ENCODE measurements at places on chromosomes 3 and 15.

DNA sequence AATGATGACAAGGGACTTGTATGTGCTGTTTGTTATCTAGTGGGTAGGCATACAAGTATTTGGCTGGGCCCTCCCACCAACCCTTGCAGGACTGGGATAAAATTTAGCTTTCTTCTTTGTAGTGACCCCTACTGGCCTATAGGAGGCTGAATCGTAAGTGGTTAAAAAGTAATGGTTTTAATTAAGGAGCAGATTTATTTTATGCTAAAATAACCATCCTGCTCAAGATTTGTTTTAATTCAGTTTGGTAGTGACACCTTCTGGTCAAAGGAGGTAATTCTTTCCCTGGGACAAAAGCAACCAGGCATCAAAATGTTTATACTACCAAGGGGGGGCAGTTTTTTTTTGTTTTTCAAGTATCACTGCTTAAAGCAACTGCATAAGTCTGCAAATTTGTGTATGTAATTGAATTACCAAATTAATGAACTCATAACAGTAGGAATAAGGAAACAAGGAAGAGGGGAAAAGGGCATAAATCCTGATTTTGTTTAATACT lies 70.7 kb downstream of the TOP2B start:
- no peak for DNase-seq

DNA sequence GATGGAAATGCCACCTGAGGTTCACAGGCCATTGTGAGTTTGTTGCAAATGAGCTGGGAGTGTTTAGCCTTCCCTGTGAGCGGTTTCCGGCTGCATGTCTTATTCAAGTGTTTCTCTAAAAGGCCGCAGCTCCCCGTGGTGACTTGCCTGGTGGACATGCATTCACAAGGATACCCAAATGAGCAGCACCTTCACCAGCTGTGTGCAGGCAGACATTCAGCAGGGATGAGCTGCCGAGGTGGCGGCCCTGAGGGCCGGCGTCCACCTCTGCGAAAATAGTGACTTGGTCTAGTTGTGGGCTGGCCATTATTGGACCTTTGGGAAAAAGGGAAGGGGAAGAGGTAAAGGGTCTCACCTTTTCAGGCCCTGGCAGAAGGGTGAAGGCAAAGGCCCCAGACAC lies 23.4 kb downstream of the SPSB4 start:
- no peak for DNase-seq

- DNase-seq = no peak
These were observed 20.0 kb upstream of the CRABP1 start for GRCh38 chr15:78320183-78320582.

- no peak for DNase-seq
These were observed 190.3 kb downstream of the XXYLT1 start for GRCh38 chr3:195080571-195081151.

DNA sequence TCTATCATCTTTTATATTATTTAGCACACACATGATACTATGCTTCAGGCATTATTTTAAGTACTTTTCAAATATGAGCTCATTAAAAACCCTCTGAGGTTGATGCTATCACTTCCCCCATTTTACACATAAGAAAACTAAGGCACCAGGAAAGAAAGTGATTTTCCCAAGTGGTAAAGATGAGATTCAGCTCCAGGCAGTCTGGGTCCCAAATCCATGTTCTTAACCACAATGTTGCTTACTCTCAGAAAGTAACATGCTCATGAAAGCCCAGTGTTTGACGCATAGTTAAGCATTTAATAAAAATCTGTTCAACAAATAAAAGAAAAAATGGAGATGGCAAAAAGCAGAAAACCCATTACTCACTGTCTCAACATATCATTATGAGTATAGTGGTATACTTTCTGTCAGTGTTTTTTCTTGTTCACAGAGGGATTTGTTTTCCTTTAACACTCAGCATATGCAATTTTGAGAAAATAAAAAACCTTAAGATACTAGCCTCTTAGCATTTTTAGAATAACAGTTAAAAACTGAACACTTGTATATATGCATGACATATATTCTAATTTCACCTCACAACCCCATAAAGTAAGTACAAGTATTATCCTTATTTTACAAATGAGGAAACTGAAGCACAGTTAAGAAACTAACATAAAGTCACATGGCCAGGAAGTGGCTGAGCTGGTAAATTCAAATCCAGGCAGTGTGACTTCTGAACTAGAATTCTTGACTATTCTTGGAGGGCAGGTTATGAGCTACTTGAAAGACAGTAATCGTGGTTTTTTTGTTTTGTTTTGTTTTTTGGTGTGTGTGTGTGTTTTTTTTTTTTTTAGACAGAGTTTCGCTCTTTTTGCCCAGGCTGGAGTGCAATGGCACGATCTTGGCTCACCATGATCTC lies 10.4 kb downstream of the PEAK1 start:
- DNase-seq = no peak

DNA sequence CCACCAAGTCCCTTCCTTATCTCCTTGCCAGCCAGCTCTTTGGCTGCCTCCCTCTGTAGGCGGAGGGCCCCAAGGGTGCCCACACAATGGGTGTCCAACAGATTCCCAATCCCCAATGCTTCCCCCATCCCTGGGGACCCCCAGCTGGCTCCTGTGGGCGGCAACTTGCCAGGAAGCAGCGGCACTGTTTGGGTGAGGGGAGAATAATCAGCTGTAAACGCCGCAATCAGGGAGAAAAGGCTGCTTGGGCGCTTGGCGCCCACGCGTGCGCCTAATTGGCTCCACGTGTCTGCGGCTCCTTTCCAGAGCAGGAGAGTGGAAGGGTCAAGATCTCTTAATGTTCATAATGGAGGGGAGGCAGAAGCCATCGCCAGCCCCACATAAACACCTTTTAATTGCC lies 67.9 kb upstream of the TMEM115 start:
- no peak for DNase-seq

GRCh38 chr3:146505516-146505915 lies 36.2 kb upstream of the PLSCR2 start:
- no peak for DNase-seq

DNA sequence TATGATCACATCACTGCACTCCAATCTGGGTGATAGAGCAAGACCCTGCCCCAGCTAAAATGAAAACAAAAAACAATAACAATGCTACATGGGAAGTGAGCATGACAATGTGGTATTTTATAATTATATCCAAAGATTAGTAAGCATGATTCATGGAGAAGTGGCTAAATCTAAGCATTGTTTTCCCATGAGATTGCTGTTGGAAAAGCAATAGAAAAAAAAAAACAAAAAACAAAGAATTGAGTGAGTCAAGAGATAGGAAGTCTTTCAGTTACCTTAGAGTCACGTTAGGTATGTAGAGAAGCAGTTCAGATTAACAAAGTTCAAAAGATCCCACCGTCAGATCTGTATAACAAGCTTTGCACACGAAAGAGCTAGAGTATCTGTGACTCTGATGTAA lies 210.3 kb upstream of the CNTN6 start:
- no peak for DNase-seq

DNA sequence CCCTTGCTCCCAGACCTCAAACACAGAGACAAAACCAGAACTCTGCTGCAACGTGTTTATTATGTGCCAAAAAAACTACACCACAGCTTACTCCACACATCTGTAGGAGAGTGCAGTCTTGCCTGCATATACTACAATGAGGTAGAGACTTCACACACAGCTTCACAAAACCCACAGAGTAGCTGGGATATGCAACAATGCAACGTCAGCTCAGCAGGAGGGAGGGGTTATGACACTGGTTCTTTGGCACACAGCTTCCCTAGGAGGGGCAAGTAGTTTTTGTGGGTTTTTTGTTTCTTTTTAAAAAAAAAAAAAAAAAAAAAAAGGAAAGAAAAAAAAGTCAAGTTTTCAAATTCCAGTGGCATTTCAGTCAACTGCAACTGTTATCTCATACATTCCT lies 2.9 kb upstream of the RPS17 start:
- DNase-seq = no peak

- no peak for DNase-seq
These were observed 174.0 kb downstream of the SUCNR1 start for GRCh38 chr3:152047465-152047864.

DNA sequence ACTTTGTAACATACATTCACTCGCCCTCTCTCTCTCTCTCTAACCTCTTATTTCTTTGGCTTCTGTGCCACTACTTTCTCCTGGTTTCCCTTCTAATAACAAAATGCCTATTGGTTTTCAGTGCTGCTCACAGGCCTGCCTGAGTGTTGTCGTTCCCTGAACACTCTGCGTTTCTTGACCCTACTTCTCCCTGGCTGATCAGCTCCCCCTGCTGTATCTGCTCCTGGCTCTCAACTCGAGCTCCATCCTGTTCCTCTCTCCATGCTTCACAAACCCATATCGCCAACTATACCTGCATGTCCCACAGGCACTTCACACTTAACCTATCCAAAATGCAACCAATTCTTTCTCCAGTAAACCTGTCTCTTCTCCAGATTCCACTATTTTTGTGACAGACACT lies 111.4 kb downstream of the OPA1 start:
- DNase-seq = no peak

DNA sequence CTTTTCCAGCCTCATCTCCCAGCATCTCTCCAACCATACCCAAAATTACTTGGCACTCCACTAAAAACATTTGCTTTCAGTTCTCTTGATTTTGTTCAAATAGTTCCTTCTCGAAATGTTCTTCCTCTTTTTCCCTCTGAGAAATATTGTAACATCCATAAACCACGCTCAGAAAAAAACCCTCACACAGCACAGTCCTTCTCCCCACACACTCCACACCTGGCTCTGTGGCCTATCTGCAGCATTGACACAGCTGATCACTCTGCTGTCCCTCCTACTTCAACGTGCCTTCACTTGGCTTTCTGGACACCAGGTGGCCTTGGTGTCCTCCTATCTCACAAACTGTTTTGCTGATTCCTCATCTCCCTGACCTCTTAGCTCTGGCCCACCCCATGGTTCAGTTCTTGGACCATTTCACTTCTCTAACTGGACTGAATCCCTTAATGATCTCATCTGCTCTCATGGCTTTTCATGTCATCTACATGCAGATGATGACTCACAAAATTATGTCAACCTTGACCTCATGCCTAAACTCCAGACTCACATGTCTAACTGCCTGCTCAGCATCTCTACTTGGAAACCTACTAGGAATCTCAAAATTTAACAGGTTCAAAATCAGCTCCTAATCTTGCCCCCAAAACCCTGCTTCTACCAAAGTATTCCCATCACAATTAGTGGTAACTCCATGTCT lies 93.3 kb downstream of the TRIM42 start:
- DNase-seq = no peak

GRCh38 chr15:59936741-59937140 lies 67.4 kb upstream of the FOXB1 start:
- DNase-seq = no peak

DNA sequence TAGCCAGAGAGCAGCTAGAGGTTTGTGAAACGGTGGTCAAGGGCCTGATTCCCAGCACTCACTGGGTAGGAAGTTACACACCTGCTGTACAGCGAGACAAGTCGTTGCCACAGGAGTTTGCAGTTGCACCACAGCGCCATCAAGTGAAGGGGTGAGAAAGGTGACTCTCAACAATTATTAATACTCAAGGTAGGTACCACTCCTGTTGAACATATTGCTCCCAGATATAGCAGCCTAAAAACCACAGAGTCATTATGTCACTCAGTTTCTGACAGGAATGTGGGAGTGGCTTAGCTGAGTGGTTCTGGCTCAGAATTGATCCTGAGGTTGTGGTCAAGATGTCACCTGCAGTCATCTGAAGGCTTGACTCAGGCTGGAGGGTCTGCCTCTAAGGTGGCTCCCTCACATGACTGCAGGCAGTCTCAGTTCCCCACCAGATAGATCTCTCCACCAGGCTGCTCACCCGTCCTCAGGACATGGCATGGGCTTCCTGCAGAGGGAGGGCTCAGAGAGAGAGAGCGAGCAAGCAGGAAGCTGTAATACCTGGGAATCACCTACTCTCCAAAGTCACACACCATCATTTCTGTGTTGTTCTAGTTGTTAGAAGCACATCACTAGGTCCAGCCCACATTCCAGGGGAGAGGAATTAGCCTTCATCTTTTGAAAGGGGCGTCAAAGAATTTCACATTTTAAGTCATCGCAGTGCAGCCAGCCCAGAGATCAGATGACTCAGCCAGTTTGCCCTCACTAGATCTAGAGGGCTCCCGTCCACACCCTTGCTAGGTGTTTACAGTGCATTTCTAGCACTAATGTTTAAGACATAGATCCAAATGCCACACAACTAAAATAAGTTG lies 17.0 kb upstream of the ANO10 start:
- DNase-seq = no peak

GRCh38 chr3:156291272-156292123 lies 171.1 kb downstream of the KCNAB1 start:
- DNase-seq = peak; percentile 63

GRCh38 chr3:134857776-134858362 lies 62.8 kb downstream of the EPHB1 start:
- DNase-seq = no peak

- DNase-seq = no peak
These were observed 494.3 kb downstream of the SQOR start for GRCh38 chr15:46129145-46129544.

DNA sequence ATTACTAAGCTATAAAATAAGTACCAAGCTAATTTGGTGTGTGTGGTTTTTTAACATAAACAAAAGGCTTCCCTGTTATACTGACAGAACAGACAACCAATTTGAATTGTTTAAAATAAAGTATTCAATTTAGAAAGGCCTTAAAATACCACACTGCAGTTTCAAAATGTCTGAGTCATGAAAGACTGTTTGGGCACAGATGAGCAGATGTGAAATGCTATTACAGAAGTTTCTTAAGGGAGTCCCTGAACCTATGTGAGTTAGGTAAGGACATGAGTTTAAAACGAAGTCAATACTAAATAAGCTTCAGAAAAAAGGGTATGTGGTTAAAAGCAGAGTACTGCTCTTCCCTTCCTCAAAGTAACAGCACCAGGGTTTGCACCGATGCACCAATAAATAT lies 69.7 kb upstream of the SETMAR start:
- DNase-seq = no peak

- no peak for DNase-seq
These were observed 9.0 kb downstream of the C2CD4A start for GRCh38 chr15:62075595-62076277.

GRCh38 chr15:37076543-37076942 lies 23.8 kb downstream of the MEIS2 start:
- no peak for DNase-seq

DNA sequence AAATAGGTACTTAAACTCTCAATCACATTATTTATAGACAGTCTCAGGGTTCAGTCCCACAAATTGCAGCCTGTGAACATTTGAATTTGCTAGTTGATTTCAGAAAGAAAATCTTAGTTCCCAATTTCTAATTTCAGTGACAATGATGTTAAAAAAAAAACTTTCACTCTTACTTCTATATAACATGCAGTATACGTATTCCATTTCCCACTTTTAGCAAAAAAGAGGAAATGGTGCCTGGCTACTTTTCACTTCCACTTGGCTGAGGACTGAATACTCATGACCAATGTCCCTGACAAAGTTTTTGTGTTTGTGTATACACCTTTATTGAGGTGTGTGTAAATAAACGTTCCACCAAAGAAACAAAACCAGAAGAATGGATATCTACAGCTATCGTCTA lies 32.1 kb upstream of the XCR1 start:
- DNase-seq = no peak

GRCh38 chr3:28765194-28765593 lies 416.6 kb upstream of the AZI2 start:
- DNase-seq = no peak
